ENCODE measurements at places on chromosomes 5 and 9. TPM values are rescaled to one million over a fixed set of nuclear protein-coding genes. Genes with fewer than 3 reads are reported as not detected.

DNA sequence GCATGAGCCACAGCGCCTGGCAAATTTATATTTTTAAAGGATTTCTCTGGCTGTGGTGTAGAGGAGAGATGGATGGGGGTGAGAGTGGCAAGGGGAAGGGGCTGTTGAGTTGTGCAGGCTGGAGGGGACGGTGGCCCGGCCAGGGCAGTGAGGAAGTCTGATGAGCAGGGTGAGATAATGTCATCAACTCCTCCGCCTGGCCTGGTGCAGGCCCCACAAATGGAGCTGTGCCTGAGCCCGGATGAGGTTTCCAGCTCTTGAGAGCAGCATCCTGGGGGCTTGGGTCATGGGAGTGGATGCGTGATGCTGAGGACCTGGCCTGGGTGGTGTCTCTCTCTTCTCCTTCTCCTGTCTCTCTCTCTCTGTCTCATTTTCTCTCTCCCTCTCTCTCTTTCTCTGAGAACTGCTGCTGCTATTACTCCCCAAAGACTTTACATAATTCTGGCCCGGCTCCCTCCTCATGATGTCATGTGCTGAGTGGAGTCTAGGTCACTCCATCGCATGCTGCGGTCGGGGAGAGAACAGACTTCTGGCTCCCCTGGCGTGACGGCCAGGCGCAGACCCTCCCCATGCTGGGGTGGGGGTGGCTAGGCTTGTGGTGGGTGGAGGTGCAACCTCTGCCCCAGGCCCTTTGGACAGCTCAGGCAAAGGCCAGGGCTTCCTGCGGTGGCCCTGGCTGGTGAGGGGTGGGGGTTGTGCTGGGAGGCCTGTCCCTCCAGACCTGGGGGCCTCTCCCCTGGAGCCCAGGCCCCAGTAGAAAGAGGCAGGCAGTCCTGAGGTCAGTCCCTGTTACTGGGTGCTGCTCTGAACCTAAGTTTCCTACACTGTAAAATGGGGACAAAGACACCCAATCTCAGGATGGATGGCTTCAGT lies 26.4 kb downstream of the FGF18 start:
- DNase-seq: no peak

DNA sequence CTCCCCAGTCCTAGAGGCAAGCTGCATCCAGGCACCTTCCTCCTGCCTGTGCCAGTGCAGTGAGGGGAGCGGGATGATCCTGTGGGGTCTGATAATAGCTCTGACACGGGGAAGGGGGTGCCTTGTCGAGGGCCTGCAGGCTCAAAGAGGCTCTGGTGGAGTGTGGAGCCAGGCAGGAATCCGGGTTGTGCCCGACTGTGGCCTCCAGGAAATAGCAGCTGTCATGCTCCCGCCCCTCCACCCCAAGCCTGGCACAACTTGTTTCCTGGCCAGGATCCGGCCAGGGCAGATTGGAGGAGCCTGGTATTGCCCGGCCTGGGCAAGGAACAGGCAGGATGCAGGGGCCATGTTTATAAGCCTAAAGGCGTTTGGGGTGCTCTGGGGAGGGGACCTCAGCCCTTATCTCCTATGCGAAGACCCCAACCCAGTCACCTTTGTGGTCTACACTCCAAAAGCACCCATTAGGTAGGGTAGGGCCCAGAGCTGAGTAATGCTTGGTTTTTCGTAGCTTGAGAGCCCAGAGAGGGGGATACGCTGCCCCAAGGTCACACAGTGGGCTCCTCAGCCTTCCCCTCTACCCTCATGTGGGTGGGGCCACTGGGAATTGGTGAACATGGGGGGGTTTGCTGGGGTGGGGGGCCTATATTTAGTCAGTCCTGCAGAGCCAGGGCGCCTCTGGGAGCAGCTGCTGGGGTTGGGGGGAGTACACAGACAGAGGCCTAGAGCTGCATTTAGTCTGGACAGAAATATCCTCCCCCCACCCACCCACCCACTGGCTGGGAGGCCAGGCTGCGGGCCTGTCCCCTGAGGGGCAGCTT lies 12.2 kb downstream of the CXXC5 start:
- DNase-seq: no peak

DNA sequence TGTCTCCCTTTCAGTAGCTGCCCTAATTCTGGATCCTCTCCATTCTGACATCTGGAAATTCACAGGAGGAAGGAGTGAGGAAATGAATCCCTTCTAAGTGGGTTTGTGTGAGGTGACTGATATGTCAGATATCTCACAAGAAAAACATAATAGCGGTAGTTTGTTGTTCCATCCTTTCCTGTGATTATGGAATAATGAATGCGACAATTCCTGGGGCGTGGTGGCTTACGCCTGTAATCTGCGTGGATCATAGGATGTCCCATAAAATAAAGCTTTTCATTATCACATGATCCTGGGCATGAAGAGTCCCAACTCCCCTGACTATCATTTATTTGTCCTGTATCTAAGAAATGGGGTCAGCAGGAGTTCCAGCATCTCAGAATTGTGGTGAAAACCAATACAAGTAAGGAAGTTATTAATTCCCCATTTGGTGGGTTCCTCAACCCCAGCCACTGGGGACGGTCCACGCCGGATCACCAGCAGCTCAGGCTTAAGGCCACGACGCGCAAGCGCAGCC lies 375 bp upstream of the C5orf24 start:
- DNase-seq: no peak

DNA sequence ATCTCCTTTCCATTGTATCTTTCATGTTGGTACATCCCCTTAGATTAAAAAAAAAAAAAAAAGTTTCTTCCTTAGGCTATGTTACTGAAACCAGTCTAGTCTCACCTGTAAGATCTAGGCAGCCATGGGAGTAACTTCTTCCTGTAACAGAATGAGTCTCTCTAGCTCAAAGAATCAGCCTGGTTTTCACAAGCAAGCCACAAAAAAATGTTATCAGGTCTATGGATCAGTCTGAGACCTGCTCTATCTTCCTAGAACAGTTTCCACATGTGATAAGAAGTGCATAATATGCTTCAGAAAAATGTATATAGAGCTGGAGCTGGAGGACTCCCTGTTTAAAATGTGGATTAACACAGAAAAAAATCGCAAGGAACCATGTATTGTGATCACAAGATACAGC lies 53.8 kb downstream of the ARRDC3 start:
- DNase-seq: no peak

- no peak for DNase-seq
These were observed 4.5 kb upstream of the RPL26L1 start for GRCh38 chr5:172954751-172955159.

Gene TRPM6
- total RNA-seq: 0.16 TPM

DNA sequence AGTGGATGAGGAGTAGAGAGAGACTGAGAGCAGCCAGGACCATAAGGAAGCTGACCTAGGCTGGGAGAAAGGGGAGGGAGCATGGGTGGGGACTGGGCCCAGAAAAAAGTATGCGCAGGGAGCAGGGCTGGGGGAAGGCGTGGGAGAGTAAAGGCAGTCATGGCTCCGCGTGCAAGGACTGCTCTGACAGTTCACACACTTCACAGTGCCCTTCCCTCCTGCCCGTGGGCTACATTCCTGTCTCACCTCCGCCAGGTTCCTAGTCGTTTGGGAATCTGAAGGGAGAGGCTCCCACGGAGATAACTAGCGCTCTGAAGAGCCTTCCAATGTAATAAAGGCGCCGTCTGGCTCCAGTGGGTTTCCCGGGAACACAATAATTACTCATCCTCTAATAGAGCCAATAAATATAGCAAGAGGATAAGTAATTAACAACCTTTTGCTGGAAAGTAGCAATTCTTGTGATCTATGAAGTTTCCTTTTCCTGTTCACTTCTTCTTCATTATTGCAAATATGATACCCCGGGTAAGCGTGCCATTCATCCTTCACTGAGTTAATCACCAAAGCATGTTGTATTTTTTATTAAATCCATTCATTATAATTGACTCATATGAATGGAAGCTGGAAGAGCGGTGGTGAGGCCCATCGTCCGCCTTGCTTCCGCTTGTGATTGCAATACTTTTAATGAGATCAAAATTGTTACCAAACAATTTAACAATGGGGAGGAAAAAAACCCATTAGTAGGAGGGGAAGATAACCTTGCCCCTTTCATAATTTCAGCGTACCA lies 39.3 kb downstream of the TTLL11 start:
- DNase-seq: no peak

Gene WDR38
- not detected for total RNA-seq

- peak; percentile 70 for DNase-seq
These were observed 39.4 kb downstream of the MRPS27 start for GRCh38 chr5:72280581-72281069.

- DNase-seq: no peak
These were observed 39.8 kb upstream of the SELENOP start for GRCh38 chr5:42851481-42851880.

GRCh38 chr5:42426016-42426415 lies 2.8 kb downstream of the GHR start:
- no peak for DNase-seq

DNA sequence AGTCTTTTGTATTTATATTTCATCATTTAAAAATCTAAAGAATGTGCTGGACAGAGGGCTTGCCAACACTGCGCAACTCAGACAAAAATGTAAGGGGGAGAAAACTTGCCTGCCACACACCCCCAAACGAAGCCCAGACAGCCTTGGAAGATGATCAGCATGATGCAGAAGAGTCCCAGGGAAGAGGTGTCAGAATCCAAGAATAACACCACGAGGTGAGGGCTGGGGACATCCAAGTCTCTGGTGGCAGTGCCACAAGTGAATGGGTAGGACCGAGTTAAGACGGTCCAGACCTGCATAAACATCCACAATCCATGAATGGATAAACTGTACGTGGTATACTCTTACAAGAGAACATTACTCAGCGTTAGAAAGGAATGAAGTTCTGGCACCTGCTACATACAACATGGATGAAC lies 10.4 kb downstream of the EPB41L4B start:
- no peak for DNase-seq

All from SK-MEL-5 (cell line).